ENCODE measurements at places on chromosomes 6 and 20.

- DNase-seq = peak; percentile 99
Observed at GRCh38 chr6:80457439-80457933, 351.0 kb downstream of the BCKDHB start.

DNA sequence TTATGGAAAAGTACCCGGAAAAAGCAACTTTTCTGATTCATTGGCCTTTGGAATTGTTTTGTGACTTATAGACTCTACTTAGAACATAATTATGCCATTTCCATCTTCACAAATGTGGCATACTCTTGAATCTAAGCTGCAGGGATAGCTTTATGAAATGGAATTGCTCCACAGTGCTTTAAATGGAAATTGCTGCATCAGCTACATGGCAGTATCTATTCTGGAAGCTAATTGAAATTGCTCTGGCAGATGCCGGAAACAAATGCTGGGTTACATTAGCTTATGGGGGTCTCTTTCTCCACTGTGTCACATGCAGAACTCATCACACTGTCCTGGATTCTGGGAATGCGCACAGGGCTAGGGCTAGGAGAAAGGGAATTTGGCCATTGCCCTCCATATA lies 108.9 kb downstream of the SAMD5 start:
- DNase-seq = no peak

DNA sequence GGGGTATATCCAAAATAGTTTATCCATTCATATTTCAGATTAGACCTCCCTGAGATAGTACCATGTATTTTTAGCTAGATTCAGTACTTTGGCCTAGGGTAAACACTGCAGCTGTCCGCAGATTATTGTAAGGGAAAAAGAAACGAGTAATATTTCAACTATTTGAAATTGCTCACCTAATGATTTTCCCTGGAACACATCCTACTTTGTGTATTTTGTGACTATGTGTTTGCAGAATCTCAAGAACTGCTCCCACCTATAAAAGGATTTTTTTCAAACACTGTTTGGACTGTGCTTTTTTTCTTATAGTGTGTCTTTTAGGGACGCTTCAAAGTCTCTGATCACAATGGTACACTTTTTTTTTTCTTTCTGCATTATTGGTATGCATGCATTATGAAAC lies 42.3 kb downstream of the RGS17 start:
- DNase-seq = no peak

DNA sequence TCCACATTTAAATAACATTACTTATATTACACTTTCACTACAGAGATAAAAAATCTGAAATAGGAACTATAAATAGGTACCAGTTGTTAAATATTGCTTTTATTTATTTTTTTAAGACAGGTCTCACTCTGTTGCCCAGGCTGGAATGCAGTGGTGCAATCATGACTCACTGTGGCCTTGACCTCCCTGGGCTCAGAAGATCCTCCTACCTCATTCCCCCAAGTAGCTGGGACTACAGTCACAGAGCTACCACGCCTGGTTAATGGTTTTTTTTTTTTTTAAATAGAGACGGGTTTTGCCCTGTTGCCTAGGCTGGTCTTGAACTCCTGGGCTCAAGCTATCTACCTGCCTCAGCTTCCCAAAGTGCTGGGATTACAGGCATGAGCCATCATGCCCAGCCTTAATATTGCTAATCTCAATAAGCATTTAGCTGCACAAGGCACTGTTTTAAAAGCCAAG lies 17.3 kb downstream of the EEF1E1 start:
- peak; percentile 91 for DNase-seq

DNA sequence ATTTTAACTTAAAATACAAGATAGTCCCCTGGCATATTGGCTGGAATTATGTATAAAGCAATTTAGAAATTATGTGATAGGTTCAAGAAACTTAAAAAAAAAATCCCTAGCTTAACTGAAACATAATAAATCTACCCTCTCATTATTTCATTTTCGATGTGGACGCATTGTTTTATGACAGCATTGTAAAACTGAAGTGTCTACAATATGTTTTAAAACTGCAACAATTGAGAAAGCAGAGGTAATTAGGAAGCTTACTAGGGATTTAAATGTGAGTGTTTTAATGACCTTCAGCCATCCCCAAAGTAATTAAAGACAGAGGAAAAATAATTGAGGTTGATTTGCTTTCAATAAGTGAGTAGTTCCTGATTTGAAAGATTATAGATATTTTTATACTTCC lies 776.0 kb downstream of the TBC1D32 start:
- DNase-seq = no peak

- peak; percentile 67 for DNase-seq
Observed at GRCh38 chr6:5287205-5287965, 26.1 kb downstream of the FARS2 start.

- no peak for DNase-seq
Observed at GRCh38 chr6:158323561-158323958, 11.3 kb downstream of the TULP4 start.

- no peak for DNase-seq
Observed at GRCh38 chr6:6751266-6751596, 162.7 kb downstream of the LY86 start.

DNA sequence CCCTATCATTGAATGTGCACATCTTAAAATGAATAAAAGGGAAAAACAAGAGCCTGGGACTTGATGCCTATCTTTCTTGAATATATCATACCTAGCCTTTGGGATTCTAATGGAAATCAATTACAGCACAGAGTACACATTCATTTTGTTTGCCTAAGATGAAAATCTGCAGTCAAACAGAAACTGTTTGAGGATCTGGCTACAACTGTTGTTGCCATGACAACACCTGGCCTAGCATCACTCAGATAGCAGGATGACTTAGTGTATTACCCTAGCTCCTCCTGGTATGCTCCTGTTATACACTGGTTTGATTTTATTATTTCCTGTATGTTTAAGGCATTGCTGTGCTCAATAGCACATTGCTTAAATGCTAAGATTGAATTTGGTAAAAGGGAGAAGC lies 71.5 kb upstream of the LAMP5 start:
- no peak for DNase-seq

DNA sequence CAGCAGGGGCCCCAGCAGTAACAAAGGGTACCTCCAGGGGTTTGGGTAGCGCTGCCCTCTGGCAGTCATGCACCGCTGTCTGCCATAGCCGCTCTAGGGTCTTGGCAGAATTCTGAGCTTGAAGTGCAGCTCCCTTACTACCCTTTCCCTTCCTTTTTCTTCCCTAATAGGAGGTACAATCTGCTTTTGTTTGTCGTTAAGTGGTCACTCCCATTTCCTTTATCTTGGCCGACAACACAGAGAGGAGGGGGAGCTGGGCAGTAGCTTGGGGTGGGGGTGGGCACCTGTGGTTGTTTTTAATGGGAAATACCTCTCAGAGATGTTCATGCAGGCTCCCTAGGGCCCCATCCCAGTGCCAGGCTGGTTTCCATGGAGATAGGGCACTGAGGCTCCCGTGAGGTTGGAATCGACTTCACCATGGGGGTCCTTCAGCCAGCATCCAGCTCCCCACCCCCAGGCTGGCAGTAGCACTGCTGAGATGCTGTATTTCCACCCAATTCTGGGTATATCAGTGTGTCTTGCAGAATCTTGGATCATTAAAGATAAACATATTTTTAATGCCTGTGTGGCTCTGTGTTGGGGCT lies 18.6 kb downstream of the CCDC167 start:
- DNase-seq = no peak

DNA sequence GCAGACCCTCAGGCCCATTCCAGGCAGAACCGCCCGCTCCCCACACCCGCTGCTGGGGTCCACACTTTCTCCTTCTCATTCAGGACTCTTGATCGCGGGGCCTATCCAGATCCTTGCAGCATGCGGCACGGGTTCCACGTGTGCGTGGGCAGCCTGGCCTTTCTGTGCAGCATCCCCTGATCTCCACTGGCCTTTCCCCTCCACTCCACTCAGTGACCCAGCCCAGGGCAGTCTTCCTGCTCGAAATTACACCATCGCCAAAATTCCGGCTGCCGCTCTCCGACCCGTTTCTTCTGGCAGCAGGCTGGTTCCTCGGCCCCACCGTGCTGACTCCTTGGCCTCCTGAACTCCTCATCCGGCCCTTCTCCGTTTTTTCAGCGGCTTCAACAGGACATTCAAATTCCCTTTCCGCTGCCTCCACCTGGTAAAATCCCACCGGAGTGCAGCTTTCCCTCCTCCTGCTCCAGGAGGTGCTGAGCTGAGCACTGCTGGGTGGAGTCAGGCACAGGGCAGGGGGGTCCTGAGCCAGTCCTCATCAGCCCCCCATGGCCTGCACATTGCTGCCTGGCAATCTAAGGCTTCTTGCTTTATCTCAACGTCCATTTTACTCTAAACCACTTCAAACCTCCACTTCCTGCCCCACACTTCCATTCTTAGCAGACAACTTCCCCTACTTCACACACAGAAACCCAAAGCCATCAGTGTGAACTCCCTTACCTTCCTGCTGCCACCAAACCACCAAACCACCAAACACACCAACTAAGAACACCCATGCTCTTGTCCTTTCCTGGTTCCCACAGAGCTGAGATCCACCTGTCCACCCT lies 9.0 kb downstream of the SFT2D1 start:
- no peak for DNase-seq

DNA sequence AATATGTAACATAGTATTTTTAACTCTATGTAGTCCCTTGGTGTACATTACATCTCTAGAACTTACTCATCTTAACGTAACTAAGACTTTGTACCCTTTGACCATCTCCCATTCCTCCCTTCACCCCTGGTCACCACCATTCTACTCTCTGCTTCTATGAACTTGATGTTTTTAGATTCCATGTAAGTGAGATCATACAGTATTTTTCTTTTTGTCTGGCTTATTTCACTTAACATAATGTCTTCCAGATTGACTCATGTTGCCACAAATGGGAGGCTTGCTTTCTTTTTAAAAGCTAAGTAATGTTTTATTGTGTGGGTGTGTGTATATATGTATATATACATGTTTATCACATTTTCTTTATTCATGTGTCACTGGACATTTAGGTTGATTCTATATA lies 55.8 kb downstream of the TMEM200A start:
- peak; percentile 79 for DNase-seq

- DNase-seq = no peak
Observed at GRCh38 chr6:17179530-17180073, 77.8 kb downstream of the STMND1 start.

GRCh38 chr6:4777394-4777935 lies 1.3 kb downstream of the CDYL start:
- DNase-seq = peak; percentile 46

GRCh38 chr20:32285621-32286371 lies 8.3 kb downstream of the KIF3B start:
- peak; percentile 67 for DNase-seq

GRCh38 chr20:34066476-34067090 lies 45.5 kb downstream of the EIF2S2 start:
- peak; percentile 78 for DNase-seq

DNA sequence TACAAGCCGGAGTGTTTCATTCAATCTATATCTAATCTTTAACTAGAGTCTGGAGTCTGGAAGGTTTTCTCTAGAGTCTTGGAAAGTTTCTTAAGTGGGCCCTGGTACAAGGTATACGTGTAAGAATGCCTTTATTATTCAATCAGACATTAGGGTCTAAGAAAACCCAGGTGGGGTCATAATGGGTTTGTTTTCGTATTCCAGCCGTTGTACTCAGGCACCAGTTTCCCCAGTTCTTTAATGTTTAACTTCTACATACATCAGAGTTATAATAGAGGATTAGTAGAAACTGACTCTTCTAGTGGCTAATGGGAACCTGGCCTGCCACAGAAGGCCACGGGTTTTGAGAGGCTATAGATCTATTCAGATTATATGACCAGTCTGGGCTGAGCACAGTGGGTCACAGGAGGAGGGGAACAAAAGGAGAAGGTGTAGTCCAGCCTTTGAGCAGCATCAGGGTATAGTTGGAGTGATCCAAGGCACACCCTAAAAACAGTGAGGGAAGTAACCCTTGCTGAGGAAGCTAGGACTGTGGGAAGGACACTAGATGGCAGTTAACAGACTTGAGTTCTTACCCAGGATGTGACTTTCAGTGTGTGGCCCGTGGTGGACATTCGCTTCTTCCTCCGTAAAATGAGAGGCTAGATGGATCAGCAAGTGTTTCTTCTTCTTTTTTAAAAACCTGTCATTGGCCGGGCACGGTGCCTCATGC lies 15.5 kb downstream of the FAM83B start:
- no peak for DNase-seq

GRCh38 chr6:146905181-146905704 lies 299.0 kb upstream of the STXBP5 start:
- peak; percentile 94 for DNase-seq

DNA sequence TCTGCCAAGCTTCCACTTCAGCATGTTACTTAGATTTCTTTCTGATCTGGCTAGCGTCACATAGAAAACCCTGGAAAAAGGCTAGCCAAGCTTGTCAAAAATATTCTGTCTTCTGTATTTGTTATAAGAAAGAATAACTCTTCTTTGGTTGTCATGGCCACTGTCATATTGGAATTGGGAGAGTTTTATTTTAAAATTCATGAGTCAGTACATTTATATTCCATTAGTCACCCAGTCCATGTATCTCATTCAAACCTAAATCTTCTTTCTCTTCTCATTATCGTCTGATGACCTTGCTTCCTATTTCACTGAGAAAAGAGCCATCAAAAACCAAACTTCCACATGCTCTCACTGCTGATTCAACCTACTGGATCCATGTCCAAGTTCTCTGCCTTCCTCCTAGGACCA lies 65.7 kb downstream of the EPM2A start:
- peak; percentile 80 for DNase-seq

- DNase-seq = no peak
Observed at GRCh38 chr6:137284811-137285110, 65.6 kb upstream of the IFNGR1 start.

DNA sequence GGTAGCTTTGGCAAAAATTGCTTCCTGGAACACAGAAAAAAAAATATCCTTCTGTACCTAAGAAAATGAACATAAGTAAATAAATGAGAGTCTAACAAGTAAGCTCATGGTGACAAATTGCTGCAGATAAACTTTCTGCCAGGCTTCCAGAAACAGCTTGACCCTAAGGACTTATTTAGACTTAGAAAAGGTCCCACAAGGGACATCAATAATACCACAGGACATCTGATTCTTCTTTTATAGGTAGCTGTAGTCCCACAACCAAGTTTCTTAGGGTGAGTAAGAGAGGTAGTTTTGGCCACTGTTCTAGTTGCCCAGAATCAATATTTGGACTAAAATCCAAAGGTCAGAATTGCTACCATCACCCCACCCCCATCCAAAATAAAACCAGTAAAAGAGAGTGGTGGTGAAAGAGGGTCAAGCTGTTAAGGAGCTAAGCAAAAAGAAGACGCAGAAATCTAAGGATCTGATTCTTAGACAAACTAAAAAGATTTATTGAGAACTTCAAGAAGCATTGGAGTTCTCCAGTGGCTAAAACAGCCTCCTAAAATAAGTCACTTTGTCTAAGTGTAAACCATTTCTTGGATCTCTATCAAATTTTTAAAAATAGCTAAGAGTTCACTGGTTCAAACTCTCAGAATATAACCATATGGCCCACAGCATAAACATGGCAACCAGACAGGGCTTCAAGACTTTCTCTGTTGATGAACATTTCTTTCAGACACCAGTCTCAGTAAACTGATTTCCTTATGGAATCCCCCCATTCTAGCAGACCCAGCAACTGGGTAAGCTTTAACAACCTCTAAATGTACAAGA lies 180.6 kb downstream of the PTPRK start:
- peak; percentile 29 for DNase-seq
